Peyer's patch (tissue), 4 donors: ENCODE measurements at places on chromosomes 16 and 17.

GRCh38 chr16:84788920-84789391, 30.8 kb upstream of the CRISPLD2 start:
- no peak overlapping the region for H3K4me3 ChIP-seq
- no peaks in the 10 kb centered on the region for H3K36me3 ChIP-seq

DNA sequence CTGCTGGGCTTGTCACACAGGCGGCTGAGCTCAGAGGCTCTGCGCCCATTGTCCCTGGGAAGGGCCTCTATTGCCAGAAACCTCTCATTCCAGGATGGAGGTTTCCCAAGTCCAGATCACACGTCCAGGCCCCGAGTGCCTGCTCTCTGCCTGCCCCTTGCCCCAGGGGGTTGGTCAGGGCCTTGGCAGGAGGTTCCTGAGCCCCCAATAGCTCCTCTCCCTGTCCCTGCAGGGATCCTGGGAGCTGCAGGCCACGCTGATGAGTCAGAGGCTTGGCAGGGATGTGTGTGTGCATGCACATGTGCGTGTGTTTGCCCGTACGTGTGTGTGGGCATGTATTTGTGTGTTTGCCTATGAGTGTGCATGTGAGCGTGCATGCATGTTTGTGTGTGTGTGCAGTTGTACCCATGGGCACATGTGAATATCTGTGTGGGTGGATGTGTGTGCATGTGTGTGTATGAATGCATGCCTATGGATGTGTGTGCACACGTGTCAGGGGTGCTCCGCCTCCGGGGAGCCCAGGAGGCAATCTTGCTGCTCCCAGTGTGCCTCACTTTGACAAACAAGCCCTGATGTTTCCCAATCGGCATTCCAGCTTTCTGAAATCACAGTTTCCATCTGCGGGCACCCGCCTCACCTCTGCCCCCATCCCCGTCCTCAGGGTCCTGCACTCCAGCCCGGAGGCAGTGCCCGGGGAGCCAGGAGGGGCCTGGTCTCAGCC, 98.4 kb upstream of the GSE1 start:
- H3K4me1 ChIP-seq, result peaks cover 7% of the 10 kb centered on the region
- H3K36me3 ChIP-seq, result no peaks in the 10 kb centered on the region
- peak overlapping the region; percentile 52 for H3K27ac ChIP-seq
- H3K27me3 ChIP-seq, result no peaks in the 10 kb centered on the region

DNA sequence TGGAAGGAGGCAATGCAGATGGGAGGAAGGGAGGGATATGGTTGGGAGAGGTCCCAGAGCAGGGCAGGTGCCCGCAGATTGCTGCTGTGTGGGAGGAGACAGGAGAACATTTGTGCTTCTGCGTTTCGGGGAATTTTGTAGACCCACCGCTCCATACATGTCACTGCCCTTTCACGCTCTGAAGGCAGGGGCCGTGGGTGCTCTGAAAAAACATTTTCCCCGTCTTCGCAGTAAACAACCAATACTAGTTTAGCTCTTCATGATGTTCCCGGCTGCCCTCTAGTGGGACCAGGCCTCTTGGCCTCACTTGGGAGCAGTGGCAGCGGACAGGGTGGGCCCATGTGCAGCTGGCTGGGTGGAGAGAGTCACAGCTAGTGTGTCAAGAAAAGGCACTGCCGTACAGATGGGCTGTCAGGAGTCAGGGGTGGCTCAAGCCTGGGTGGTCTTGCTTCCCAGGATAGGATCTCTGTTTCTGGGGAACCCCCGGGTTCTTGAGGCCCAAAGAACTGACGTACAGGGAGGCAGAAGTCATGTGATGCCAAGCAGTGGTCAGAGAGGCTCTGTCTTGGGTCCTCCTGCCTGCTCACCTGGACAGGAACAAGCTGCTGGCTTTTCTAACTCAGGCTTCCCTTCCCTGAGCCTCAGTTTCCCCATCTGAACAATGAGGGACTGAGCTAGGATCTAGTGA, 46.5 kb upstream of the CPNE2 start:
- peak; percentile 89 for DNase-seq
- no peaks in the 10 kb centered on the region for H3K27me3 ChIP-seq
- H3K4me3 ChIP-seq, result no peak overlapping the region
- H3K36me3 ChIP-seq, result peaks cover 48% of the 10 kb centered on the region
- peak overlapping the region; percentile 1 for H3K27ac ChIP-seq

GRCh38 chr16:13148836-13149235, 247.4 kb downstream of the SHISA9 start:
- no peak overlapping the region for H3K4me3 ChIP-seq
- DNase-seq, result no peak
- no peak overlapping the region for H3K27ac ChIP-seq
- H3K36me3 ChIP-seq, result no peaks in the 10 kb centered on the region

- no peaks in the 10 kb centered on the region for H3K27me3 ChIP-seq
- H3K27ac ChIP-seq, result no peak overlapping the region
- H3K4me3 ChIP-seq, result no peak overlapping the region
- DNase-seq, result no peak
- no peaks in the 10 kb centered on the region for H3K36me3 ChIP-seq
Observed at GRCh38 chr16:7318686-7319085, 14.0 kb upstream of the RBFOX1 start.

- H3K4me1 ChIP-seq, result no peaks in the 10 kb centered on the region
- no peak overlapping the region for H3K27ac ChIP-seq
- no peaks in the 10 kb centered on the region for H3K27me3 ChIP-seq
- no peaks in the 10 kb centered on the region for H3K36me3 ChIP-seq
- no peak overlapping the region for H3K4me3 ChIP-seq
Observed at GRCh38 chr17:12024327-12024726, 3.6 kb downstream of the MAP2K4 start.

- no peak for DNase-seq
- no peaks in the 10 kb centered on the region for H3K36me3 ChIP-seq
- no peak overlapping the region for H3K4me3 ChIP-seq
- H3K4me1 ChIP-seq, result no peaks in the 10 kb centered on the region
- H3K27ac ChIP-seq, result no peak overlapping the region
- H3K27me3 ChIP-seq, result no peaks in the 10 kb centered on the region
Observed at GRCh38 chr17:41002814-41003213, 3.1 kb upstream of the KRTAP3-2 start.

DNA sequence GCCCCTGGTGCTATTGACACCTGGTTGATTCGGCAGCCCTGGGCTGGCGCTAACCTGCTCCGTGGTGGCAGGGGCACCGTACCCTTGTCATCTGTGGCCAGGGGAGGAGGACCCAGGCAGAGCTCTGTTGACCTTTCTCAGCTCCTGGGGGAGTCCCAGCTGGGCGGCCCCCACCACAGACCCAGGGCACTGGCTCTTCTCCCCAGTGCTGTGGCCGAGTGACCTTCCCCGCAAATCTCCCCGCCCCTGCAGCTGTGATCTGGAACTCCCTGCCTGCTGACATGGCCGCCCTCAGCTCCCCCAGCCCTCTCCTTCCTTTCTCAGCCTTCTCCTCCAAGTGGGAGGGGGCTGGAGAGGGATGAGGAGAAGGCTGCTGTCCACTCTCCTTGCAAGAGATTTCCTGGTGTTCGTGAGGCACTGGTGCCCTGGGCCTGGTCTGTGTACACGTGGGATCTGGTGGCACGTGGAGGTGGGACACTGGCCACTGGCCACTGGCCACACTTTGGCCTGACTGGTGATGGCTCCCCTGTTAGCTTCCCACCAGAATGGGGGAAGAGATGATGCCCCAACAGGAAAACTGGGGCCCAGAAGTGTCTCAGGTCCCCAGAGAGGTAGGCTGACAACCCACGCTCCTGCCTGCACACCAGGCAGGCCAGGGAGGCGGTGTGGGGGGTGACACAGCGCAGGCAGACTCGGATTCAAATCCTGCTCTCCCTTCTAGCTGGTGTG, 8.2 kb downstream of the FMNL1 start:
- H3K4me3 ChIP-seq, result no peak overlapping the region
- no peaks in the 10 kb centered on the region for H3K36me3 ChIP-seq
- H3K27me3 ChIP-seq, result no peaks in the 10 kb centered on the region
- peaks cover 29% of the 10 kb centered on the region for H3K4me1 ChIP-seq
- H3K27ac ChIP-seq, result peak overlapping the region; percentile 87

GRCh38 chr17:78715876-78716275, 66.2 kb downstream of the CYTH1 start:
- H3K4me1 ChIP-seq, result peaks cover 53% of the 10 kb centered on the region
- H3K27me3 ChIP-seq, result no peaks in the 10 kb centered on the region
- no peaks in the 10 kb centered on the region for H3K36me3 ChIP-seq
- H3K27ac ChIP-seq, result peak overlapping the region; percentile 50
- H3K4me3 ChIP-seq, result no peak overlapping the region

- no peaks in the 10 kb centered on the region for H3K27me3 ChIP-seq
- H3K27ac ChIP-seq, result peak overlapping the region; percentile 99
- no peaks in the 10 kb centered on the region for H3K4me1 ChIP-seq
- peaks cover 3% of the 10 kb centered on the region for H3K36me3 ChIP-seq
Observed at GRCh38 chr16:24541233-24541933, 2.0 kb downstream of the RBBP6 start.

DNA sequence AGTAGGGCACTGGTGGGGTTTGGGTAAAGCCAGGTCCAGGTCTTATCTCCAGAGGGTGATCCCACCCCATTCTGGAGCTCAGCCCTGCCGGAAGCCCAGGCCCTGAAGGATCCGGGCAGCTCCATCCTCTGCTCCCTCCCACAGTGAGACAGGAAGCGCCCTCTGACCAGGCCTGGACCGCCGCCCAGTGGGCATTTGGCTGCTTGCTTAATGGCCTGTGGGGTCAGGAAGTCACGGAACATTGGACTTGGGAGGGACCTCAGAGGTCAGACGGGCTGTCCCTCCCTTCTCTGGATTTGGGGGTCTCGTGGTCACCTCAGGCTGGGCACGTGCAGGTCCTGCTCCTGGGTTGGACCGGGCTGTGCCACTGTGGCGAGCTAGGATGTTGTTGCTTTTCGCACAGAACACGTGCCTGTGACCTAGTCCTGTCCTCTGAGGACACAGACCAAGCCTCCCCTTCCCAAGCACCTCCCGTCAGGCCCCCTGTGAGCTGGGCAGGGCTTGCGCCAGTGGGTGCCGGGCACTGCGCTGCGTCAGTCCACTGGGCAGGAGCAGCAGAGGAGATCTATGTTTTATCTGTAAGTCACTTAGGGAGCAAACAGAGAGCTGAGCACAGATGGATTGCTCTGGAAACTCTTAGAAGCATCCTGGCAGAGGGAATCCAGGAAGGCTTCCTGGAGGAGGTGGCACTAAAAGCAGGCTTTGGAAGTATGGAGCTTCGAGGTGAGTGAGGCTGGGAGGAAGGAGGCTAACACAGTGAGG, 49.4 kb upstream of the GSE1 start:
- H3K36me3 ChIP-seq, result no peaks in the 10 kb centered on the region
- peak; percentile 82 for DNase-seq
- H3K27me3 ChIP-seq, result no peaks in the 10 kb centered on the region

GRCh38 chr17:32102646-32103186, 39.6 kb upstream of the RHOT1 start:
- DNase-seq, result no peak
- no peaks in the 10 kb centered on the region for H3K4me1 ChIP-seq
- H3K27me3 ChIP-seq, result no peaks in the 10 kb centered on the region
- no peak overlapping the region for H3K27ac ChIP-seq
- no peak overlapping the region for H3K4me3 ChIP-seq
- H3K36me3 ChIP-seq, result no peaks in the 10 kb centered on the region

- DNase-seq, result no peak
- no peak overlapping the region for H3K27ac ChIP-seq
- H3K36me3 ChIP-seq, result no peaks in the 10 kb centered on the region
- H3K4me3 ChIP-seq, result no peak overlapping the region
- no peaks in the 10 kb centered on the region for H3K4me1 ChIP-seq
Observed at GRCh38 chr16:31052114-31052513, 18.8 kb downstream of the STX4 start.

GRCh38 chr17:44087319-44087718, 16.8 kb downstream of the G6PC3 start:
- no peak for DNase-seq
- H3K4me3 ChIP-seq, result no peak overlapping the region
- H3K4me1 ChIP-seq, result no peaks in the 10 kb centered on the region

- no peaks in the 10 kb centered on the region for H3K27me3 ChIP-seq
- DNase-seq, result no peak
- no peaks in the 10 kb centered on the region for H3K4me1 ChIP-seq
- no peak overlapping the region for H3K4me3 ChIP-seq
Observed at GRCh38 chr16:86961171-86961601, 356.0 kb downstream of the C16orf95 start.

- no peak overlapping the region for H3K27ac ChIP-seq
- H3K27me3 ChIP-seq, result no peaks in the 10 kb centered on the region
- peak overlapping the region; percentile 36 for H3K4me3 ChIP-seq
- no peaks in the 10 kb centered on the region for H3K36me3 ChIP-seq
- no peak for DNase-seq
- H3K4me1 ChIP-seq, result peaks cover 18% of the 10 kb centered on the region
Observed at GRCh38 chr17:57945996-57946797, 9.0 kb downstream of the CUEDC1 start.

DNA sequence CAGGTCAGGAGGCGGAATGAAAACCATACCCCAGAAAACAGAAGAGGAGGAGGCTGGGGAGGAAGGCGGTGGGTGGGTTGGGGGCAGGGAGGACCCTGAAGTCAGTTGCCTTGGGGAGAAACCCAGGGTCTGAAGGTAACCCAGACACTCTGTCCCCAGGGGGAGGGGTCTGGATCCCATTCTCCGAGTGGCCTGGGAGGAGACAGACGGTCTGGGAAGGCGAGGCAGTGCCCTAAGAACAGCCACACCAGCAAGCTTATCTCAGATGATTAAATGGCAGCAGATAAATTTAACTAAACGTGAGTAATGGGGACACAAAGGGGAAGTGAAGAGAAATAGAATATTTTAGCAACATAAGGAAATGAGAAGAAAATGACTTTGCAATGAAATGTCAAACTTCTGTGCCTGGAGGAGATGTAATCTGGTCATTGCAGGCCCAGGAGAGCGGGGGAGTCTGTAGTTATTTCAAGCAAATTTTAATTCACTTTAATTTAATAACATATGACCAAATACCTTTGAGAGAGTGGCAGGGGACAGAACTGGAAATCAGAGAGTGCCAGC, 21.4 kb upstream of the ZFP90 start:
- DNase-seq, result no peak
- H3K36me3 ChIP-seq, result no peaks in the 10 kb centered on the region
- no peaks in the 10 kb centered on the region for H3K4me1 ChIP-seq
- no peak overlapping the region for H3K27ac ChIP-seq
- no peaks in the 10 kb centered on the region for H3K27me3 ChIP-seq

DNA sequence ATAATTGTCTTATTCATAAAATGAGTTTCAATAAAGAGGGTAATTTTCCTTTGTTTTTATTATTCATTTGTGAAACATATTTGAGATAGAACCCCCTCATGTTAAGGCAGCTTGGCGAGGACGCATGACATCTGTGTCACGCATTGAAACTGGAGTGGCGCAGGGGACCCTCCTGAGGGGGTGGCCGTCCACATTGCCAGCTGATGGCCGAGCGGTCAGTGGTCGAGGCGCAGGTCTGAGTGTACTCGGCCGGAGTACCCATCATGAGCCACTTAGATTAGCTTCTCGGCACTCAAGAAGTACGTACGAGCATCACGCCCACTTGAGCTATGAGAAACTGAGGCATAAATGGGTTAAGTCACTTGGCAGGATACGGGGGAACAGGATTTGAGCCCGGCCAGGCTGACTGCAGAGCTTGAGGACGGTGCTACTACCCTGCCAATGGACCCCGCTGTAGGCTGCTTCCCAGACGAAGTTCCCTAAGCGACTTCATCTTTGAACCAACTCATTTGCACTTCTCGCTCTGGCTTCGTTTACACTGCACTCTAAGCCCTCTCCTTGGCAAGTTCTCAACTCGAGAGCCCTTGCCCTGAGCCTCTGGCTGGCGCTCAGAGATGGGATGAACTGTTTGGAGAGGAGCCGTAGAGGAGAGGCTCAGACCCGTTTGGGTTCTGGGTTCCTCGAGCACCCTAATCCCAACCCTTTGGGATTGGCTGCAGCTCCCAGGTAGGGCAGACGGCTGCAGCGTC, 91.8 kb downstream of the SDK2 start:
- H3K4me3 ChIP-seq, result no peak overlapping the region
- no peaks in the 10 kb centered on the region for H3K4me1 ChIP-seq
- no peak overlapping the region for H3K27ac ChIP-seq
- no peak for DNase-seq
- H3K36me3 ChIP-seq, result no peaks in the 10 kb centered on the region

- H3K4me1 ChIP-seq, result no peaks in the 10 kb centered on the region
- no peak overlapping the region for H3K27ac ChIP-seq
- no peak overlapping the region for H3K4me3 ChIP-seq
- DNase-seq, result no peak
- H3K36me3 ChIP-seq, result no peaks in the 10 kb centered on the region
Observed at GRCh38 chr16:80720804-80721371, 83.5 kb downstream of the CDYL2 start.
